ENCODE measurements at places on chromosomes 6 and 20. TPM values are rescaled to one million over a fixed set of nuclear protein-coding genes. Genes with fewer than 3 reads are reported as not detected.

MEP1A gene
- not detected for polyA plus RNA-seq

NINL gene
- 17.9 TPM for polyA plus RNA-seq

UBE3D gene
- polyA plus RNA-seq, result 4.6 TPM

SLC12A5 gene
- polyA plus RNA-seq, result 1.2 TPM

CDH4 gene
- polyA plus RNA-seq, result 0.04 TPM

CASS4 gene
- polyA plus RNA-seq, result 0.37 TPM

GPX5 gene
- not detected for polyA plus RNA-seq

DNA sequence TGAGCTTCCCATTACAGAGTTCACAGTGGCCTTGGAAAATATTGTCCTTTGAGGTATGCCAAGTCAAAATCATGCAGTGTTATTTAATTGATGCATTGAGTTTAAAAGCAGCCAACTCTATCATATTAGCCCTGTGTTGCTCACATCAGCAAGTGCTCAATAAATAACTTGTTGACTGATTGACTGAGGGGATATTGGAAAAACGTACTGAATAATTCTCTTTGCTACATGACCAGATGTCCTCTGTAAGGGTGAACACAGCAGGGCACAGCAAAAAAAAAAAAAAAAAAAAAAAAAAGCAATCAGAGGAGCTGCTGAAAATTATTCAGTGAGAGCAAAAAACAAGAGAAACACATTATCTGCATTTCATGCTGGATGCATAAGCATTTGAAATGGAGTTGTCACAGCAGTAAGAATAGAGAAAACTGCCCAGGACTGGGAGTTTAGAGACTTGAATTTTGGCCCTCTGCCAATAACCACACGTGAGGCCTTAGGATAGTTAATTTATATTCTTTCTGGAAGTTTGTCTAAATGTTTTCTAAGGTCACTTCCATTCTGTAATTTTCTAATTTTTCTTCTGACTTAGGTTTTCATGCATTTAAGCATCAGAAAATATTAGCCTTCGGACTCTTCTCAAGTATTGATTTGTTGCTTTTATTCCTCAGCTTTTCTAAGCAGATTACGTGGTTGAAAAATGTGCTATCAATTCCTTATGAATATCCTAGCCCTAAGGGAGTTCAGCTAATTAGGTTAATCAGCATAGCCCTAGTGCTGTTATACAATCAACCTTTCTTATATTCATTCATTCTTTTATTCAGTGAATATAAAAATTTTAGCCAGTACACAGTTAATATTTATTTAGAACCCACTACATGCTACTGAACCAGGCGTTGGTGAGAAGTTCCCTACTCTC is 246.8 kb upstream of the STXBP5 start:
- no peaks in the 10 kb centered on the region for H3K27me3 ChIP-seq
- no peaks in the 10 kb centered on the region for H3K4me1 ChIP-seq
- H3K36me3 ChIP-seq, result no peaks in the 10 kb centered on the region
- no peak for DNase-seq

GRCh38 chr20:58783511-58784011 is 67.1 kb downstream of the GNAS-AS1 start:
- DNase-seq, result no peak
- no peak overlapping the region for H3K27ac ChIP-seq
- no peaks in the 10 kb centered on the region for H3K36me3 ChIP-seq
- H3K27me3 ChIP-seq, result peaks cover 61% of the 10 kb centered on the region
- H3K4me3 ChIP-seq, result no peak overlapping the region

- peak overlapping the region; percentile 11 for H3K27ac ChIP-seq
- H3K4me3 ChIP-seq, result no peak overlapping the region
- H3K27me3 ChIP-seq, result no peaks in the 10 kb centered on the region
- H3K4me1 ChIP-seq, result peaks cover 39% of the 10 kb centered on the region
- DNase-seq, result peak; percentile 83
Observed at GRCh38 chr6:33585403-33586107, 5.5 kb upstream of the BAK1 start.

DNA sequence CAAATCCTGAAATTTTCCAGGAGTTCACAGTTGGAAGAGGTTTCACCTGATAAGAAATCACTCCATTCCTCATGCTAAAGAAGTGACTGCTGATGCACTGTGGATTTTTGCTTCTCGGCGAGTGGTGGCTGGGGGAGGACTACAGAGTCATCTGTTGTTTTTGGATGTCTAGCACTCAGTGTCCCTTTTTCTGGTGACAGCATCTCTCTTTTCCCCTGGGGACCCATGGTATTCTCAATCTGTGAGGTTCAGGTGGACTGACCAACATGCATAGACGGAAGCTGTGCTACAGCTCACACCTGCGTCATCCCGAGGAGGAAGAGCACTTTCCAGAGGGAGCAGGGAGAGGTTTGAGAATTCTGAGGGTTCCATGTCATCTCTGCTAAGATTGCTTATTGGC is 42.7 kb upstream of the ZNF831 start:
- H3K27me3 ChIP-seq, result peaks cover 21% of the 10 kb centered on the region
- no peak overlapping the region for H3K27ac ChIP-seq
- no peak overlapping the region for H3K4me3 ChIP-seq
- no peaks in the 10 kb centered on the region for H3K36me3 ChIP-seq

DNA sequence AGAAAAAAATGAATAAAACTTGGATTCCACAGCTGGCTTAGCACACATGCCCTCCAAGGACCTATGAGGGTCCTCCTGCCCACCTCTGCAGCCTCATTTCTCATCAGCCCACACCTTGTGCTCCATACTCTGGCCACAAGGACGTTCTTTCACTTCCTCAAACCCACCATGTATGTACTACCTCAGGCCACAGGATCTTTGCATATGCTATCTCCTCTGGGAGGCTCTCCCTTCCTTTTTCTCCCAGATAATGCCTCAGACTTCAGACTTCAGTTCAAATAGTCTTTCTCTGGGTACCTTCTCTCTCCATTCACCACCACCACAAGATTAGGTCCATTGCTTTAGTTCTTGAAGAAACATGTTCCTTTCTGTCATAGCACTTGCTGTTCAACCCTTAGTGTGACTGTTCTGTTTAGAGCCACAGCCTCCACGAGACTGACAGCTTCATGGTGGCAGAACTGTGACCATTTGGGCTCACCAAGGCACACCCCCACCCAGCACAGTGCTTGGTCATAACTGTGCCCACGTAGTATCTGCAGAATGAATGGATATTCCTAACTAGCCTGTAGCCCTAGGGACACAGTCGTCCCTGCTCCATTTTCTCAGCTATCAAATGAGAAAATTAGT is 146.7 kb upstream of the LRFN2 start:
- H3K27ac ChIP-seq, result no peak overlapping the region
- H3K4me1 ChIP-seq, result no peaks in the 10 kb centered on the region
- H3K27me3 ChIP-seq, result peaks cover 11% of the 10 kb centered on the region
- H3K36me3 ChIP-seq, result no peaks in the 10 kb centered on the region

GRCh38 chr6:6397842-6398241 is 77.4 kb upstream of the F13A1 start:
- no peaks in the 10 kb centered on the region for H3K27me3 ChIP-seq
- no peak overlapping the region for H3K27ac ChIP-seq
- H3K4me1 ChIP-seq, result peaks cover 35% of the 10 kb centered on the region
- DNase-seq, result no peak
- no peaks in the 10 kb centered on the region for H3K36me3 ChIP-seq

GRCh38 chr6:158852312-158853071 is 33.3 kb upstream of the EZR start:
- no peaks in the 10 kb centered on the region for H3K27me3 ChIP-seq
- H3K4me1 ChIP-seq, result peaks cover 18% of the 10 kb centered on the region
- no peaks in the 10 kb centered on the region for H3K36me3 ChIP-seq

DNA sequence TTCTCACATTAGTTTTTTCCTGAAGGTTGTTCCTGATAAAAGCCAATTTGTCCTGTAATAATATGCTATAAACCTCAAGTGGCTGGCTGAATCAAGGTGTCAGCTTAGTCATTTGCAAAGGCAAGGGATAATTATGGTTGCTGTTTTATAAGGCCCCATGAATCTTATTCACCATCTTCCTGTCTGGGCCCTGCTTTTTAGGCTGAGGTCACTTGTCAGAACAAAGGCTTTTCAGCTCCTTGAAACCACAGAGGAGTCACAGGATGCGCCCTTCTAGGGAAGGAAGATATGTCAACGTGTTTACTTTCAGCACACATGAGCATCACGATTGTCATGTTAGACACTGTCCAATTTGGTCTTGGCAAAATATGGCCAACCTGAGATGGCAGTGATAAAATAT is 64.8 kb upstream of the NAA20 start:
- no peak overlapping the region for H3K4me3 ChIP-seq
- no peaks in the 10 kb centered on the region for H3K36me3 ChIP-seq
- no peak for DNase-seq

- no peak for DNase-seq
- no peaks in the 10 kb centered on the region for H3K27me3 ChIP-seq
- no peak overlapping the region for H3K4me3 ChIP-seq
- H3K4me1 ChIP-seq, result no peaks in the 10 kb centered on the region
- H3K27ac ChIP-seq, result no peak overlapping the region
- no peaks in the 10 kb centered on the region for H3K36me3 ChIP-seq
Observed at GRCh38 chr6:165340532-165340931, 31.1 kb upstream of the C6orf118 start.

DNA sequence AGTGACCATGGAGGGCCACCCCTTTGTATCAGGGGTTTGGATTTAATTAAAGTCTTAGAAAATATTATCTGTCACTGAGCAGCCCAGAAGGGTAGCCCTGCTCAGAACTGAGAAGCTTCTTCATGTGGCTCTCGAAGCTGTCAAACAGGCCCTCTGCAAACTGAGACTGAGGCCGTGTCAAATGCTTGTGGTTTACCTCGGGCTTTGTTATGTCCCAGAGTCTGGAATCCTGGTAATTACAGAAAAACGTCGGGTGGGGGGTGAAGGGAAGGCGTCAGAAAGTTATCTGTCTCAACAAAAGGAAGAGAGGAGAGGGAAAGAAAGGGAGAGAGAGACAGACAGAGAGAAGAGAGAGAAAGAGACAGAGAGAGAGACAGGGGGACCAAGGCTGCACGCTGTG is 200.8 kb downstream of the BMP7 start:
- no peaks in the 10 kb centered on the region for H3K36me3 ChIP-seq
- H3K4me3 ChIP-seq, result no peak overlapping the region
- H3K27ac ChIP-seq, result no peak overlapping the region
- no peak for DNase-seq
- peaks cover 66% of the 10 kb centered on the region for H3K27me3 ChIP-seq

Data from heart right ventricle (tissue), 16 donors.